ENCODE measurements at places on chromosomes 2 and 18. TPM values are rescaled to one million over a fixed set of nuclear protein-coding genes. Genes with fewer than 3 reads are reported as not detected.

The AOX1 gene
- not detected for total RNA-seq

The PDCD1 gene
- total RNA-seq = 83.3 TPM

- H3K4me1 ChIP-seq = peaks cover 19% of the 10 kb centered on the region
- H3K36me3 ChIP-seq = peaks cover 11% of the 10 kb centered on the region
- H3K4me3 ChIP-seq = no peak overlapping the region
- H3K27me3 ChIP-seq = no peaks in the 10 kb centered on the region
Measured at GRCh38 chr2:181352158-181352557, 105.0 kb upstream of the ITGA4 start.

GRCh38 chr2:199309973-199310372 lies 147.8 kb downstream of the SATB2 start:
- DNase-seq = no peak
- H3K27ac ChIP-seq = no peak overlapping the region
- no peaks in the 10 kb centered on the region for H3K4me1 ChIP-seq
- H3K4me3 ChIP-seq = no peak overlapping the region
- H3K27me3 ChIP-seq = no peaks in the 10 kb centered on the region

Measured in activated CD4-positive, alpha-beta T cell treated with anti-CD3 and anti-CD28 coated beads, Interleukin-2, amount 10 ng/mL, durations not matched to agents 24 days and 14 days (primary cell).